H4 (cell line): ENCODE measurements at places on chromosomes 7 and 10.

DNA sequence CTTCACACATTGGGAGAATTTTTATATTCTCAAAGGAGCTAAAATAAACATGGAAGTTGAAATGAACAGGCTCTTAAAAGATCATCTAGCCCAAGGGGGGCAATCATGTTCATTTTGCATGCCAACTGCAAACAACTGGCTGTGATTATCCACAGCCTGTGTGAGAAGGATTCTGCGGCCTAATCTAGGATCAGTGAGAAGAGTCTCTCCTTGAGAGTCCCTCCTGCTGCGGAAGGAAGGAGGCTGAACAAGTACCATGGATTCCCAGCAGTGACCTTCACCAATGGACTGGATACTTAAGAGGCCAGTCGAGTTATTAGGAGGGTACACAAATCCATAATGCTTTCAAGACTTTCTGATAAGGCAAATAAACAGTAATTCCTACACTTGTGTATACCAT is 76.7 kb downstream of the IGF2BP3 start:
- DNase-seq, result no peak

DNA sequence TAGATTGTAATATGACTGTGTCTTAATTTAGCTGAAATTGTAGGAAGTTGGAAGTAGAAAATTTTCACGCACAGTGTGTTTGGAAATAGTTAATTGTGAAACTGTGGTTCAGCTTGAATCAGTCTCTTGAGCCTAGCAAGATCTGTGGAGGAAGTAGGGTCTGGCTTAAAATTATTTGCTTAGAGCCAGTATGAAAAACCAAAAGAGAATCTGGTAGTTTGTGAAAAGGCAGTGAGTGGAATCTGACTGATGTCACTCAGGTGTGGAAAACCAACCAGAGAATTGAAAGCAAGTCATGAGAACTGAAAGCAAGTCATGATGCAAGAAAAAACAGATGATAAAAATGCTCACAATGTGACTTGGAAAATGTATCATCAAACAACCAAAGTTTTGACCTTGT is 11.5 kb downstream of the LIPJ start:
- DNase-seq, result no peak

GRCh38 chr7:133691727-133692610 is 435.2 kb upstream of the LRGUK start:
- DNase-seq, result no peak

GRCh38 chr10:75001715-75002350 is 109.6 kb upstream of the SAMD8 start:
- no peak for DNase-seq
